Naive thymus-derived CD4-positive, alpha-beta T cell (primary cell): ENCODE measurements at places on chromosomes 16 and 17. TPM values are rescaled to one million over a fixed set of nuclear protein-coding genes. Genes with fewer than 3 reads are reported as not detected.

DNA sequence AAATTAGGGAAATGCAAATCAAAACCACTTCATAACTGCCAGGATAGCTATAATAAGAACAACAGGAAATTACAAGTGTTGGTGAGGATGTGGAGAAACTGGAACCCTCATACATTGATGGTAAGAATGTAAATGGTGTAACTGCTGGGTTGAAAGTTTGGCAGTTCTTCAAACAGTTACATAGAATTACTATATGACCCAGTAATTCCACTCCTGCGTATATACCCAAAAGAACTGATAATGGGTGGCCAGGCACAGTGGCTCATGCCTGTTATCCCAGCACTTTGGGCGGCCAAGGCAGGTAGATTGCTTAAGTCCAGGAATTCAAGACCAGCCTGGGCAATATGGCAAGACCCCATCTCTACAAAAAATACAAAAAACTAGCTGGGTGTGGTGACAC is 4.5 kb upstream of the CMTM4 start:
- no peaks in the 10 kb centered on the region for H3K27me3 ChIP-seq
- no peak overlapping the region for H3K27ac ChIP-seq
- peaks cover under 1% of the 10 kb centered on the region for H3K4me1 ChIP-seq
- no peak for DNase-seq
- H3K4me3 ChIP-seq: no peak overlapping the region

Gene KRT14
- total RNA-seq: not detected

Gene GPR179
- total RNA-seq: 0.35 TPM

Gene OR1F1
- 0.38 TPM for total RNA-seq

DNA sequence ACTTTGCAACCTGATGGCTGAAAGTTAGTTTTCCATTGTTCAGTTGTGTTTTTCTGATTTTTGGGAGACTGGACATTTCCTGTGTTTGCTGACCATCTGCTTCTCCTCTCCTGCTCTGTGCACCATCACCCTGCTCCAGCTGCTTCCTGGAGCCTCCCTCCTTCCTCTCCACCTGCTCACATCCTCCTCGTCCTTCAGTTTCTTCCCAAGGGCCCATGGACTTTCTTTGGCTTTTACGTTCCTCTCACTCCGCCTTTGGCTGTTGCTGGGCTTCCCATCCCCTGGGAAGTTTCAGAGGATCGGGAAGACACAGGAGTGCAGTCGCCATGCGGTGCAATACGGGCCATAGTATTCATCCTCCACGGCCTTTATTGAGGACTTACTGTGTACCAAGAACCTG is 61.6 kb downstream of the TNFRSF13B start:
- no peak overlapping the region for H3K27ac ChIP-seq
- no peaks in the 10 kb centered on the region for H3K36me3 ChIP-seq
- DNase-seq: no peak
- no peak overlapping the region for H3K4me3 ChIP-seq
- H3K4me1 ChIP-seq: no peaks in the 10 kb centered on the region

DNA sequence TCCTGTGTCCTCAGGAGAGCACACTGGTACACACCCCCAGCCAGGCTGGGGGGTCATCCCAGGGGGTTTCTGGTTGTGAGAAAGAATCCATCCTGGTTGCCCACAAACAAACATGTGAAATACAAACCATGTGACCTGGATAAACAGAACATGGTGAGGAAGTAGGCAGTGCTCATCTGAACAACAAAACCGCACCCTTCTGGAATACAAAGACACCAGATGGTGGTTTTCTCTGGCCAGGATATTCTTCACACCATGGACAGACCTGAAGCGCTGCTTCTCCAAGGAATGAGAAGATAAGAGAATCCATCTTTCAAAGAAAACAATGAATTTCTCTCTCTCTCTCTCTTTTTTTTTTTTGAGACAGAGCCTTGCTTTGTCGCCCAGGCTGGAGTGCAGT is 302.3 kb downstream of the SLC39A11 start:
- no peaks in the 10 kb centered on the region for H3K27me3 ChIP-seq
- H3K36me3 ChIP-seq: no peaks in the 10 kb centered on the region
- DNase-seq: no peak
- H3K4me3 ChIP-seq: no peak overlapping the region
- no peak overlapping the region for H3K27ac ChIP-seq
- H3K4me1 ChIP-seq: no peaks in the 10 kb centered on the region

- no peak for DNase-seq
- no peak overlapping the region for H3K27ac ChIP-seq
- H3K4me1 ChIP-seq: no peaks in the 10 kb centered on the region
- no peak overlapping the region for H3K4me3 ChIP-seq
- H3K27me3 ChIP-seq: no peaks in the 10 kb centered on the region
- no peaks in the 10 kb centered on the region for H3K36me3 ChIP-seq
These were observed 36.6 kb downstream of the ARHGAP23 start for GRCh38 chr17:38464723-38465390.

- no peaks in the 10 kb centered on the region for H3K4me1 ChIP-seq
- no peaks in the 10 kb centered on the region for H3K27me3 ChIP-seq
- H3K4me3 ChIP-seq: no peak overlapping the region
- H3K27ac ChIP-seq: no peak overlapping the region
These were observed 12.8 kb downstream of the XYLT1 start for GRCh38 chr16:17457997-17458396.

GRCh38 chr17:68102318-68102758 is 66.8 kb downstream of the KPNA2 start:
- H3K4me1 ChIP-seq: peaks cover 20% of the 10 kb centered on the region
- peak overlapping the region; percentile 75 for H3K4me3 ChIP-seq
- H3K27me3 ChIP-seq: no peaks in the 10 kb centered on the region
- H3K27ac ChIP-seq: peak overlapping the region; percentile 85

Gene BOLA2B
- total RNA-seq: 173 and 177 TPM in 2 replicates

- no peaks in the 10 kb centered on the region for H3K4me1 ChIP-seq
- DNase-seq: no peak
- no peaks in the 10 kb centered on the region for H3K36me3 ChIP-seq
- no peaks in the 10 kb centered on the region for H3K27me3 ChIP-seq
These were observed 562.7 kb upstream of the WSB1 start for GRCh38 chr17:26731005-26731921.

GRCh38 chr17:81834831-81835267 is at the start of gene PPP1R27:
TSS of gene PPP1R27 (minus strand) at chr17:81835050. CDS start at chr17:81834953, 97 bp downstream.
- peaks cover 16% of the 10 kb centered on the region for H3K4me1 ChIP-seq
- H3K4me3 ChIP-seq: no peak within 1 kb of the TSS
- no peaks in the 10 kb centered on the region for H3K27me3 ChIP-seq
- H3K27ac ChIP-seq: peak within 1 kb of the TSS; percentile 91

Gene TNS4
- total RNA-seq: not detected

DNA sequence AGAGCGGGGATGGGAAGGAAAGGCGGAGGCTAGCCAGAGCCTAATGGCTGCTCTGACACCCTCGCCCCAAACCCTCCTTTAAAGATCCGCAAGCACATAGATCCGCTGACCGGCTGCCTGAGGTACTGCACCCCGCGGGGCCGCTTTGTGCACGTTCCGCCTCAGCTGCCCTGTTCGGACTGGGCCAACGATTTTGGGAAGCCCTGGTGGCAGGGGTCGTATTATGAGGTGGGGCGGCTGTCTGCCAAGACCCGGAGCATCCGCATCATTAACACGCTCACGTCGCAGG is 663 bp downstream of the CYB5D1 start:
- DNase-seq: no peak
- peaks cover 24% of the 10 kb centered on the region for H3K4me1 ChIP-seq
- peak overlapping the region; percentile 83 for H3K27ac ChIP-seq
- H3K4me3 ChIP-seq: peak overlapping the region; percentile 70
- H3K36me3 ChIP-seq: no peaks in the 10 kb centered on the region
- H3K27me3 ChIP-seq: no peaks in the 10 kb centered on the region

Gene ABCA5
- 34.5 TPM for total RNA-seq
